Uterus (tissue), 4 donors: ENCODE measurements at places on chromosomes 1 and 21.
A peak's percentile ranks its signal among the peaks of the same experiment; 100 is the strongest.

- H3K4me3 ChIP-seq = no peak overlapping the region
- no peak overlapping the region for H3K27ac ChIP-seq
- no peaks in the 10 kb centered on the region for H3K36me3 ChIP-seq
- no peaks in the 10 kb centered on the region for H3K4me1 ChIP-seq
- no peaks in the 10 kb centered on the region for H3K27me3 ChIP-seq
Measured at GRCh38 chr1:11078631-11079030, 18.8 kb upstream of the SRM start.

GRCh38 chr1:20485527-20486456 is at the start of gene CAMK2N1:
TSS of gene CAMK2N1 (minus strand) at chr1:20486210. CDS start at chr1:20485379, 831 bp downstream.
- no peaks in the 10 kb centered on the region for H3K27me3 ChIP-seq
- H3K4me3 ChIP-seq = peak within 1 kb of the TSS; percentile 66
- no peaks in the 10 kb centered on the region for H3K36me3 ChIP-seq
- peak within 1 kb of the TSS; percentile 80 for H3K27ac ChIP-seq
- peaks cover 11% of the 10 kb centered on the region for H3K4me1 ChIP-seq

- H3K27me3 ChIP-seq = no peaks in the 10 kb centered on the region
- no peaks in the 10 kb centered on the region for H3K36me3 ChIP-seq
- H3K27ac ChIP-seq = no peak overlapping the region
Measured at GRCh38 chr1:235240960-235241359, 79.9 kb upstream of the RBM34 start.

DNA sequence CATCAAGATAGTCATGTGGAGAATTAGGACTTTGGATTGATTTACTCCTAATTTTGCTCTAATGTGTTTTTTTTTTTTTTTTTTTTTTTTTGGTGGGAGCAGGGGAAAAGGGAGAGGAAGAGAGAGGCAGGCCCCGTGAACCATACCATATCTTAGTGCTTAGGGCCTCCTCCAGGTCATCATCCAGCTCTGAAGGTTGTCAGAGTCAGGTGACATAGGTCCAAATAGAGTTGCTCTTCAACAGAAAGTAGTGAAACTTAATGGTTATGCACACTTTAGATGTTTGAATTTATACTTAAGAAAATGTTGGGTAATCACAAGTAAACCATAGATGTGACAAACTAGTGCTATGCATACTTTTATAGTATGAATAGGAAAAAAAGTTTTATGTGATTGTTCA is 32.2 kb downstream of the CXADR start:
- no peaks in the 10 kb centered on the region for H3K4me1 ChIP-seq
- no peaks in the 10 kb centered on the region for H3K36me3 ChIP-seq
- no peaks in the 10 kb centered on the region for H3K27me3 ChIP-seq
- H3K4me3 ChIP-seq = no peak overlapping the region
- no peak overlapping the region for H3K27ac ChIP-seq

GRCh38 chr21:26070822-26071425 is 99.6 kb downstream of the APP start:
- no peaks in the 10 kb centered on the region for H3K36me3 ChIP-seq
- H3K4me3 ChIP-seq = no peak overlapping the region
- H3K4me1 ChIP-seq = no peaks in the 10 kb centered on the region
- H3K27ac ChIP-seq = peak overlapping the region; percentile 57
- no peaks in the 10 kb centered on the region for H3K27me3 ChIP-seq

- H3K27me3 ChIP-seq = no peaks in the 10 kb centered on the region
- no peak overlapping the region for H3K27ac ChIP-seq
- H3K4me3 ChIP-seq = no peak overlapping the region
- no peak for DNase-seq
- no peaks in the 10 kb centered on the region for H3K36me3 ChIP-seq
Measured at GRCh38 chr1:155622191-155622590, 12.2 kb downstream of the MSTO1 start.
